CD4-positive, alpha-beta T cell treated with Interleukin-4 for 1 hour (primary cell): ENCODE measurements at places on chromosomes 2 and 18.

DNA sequence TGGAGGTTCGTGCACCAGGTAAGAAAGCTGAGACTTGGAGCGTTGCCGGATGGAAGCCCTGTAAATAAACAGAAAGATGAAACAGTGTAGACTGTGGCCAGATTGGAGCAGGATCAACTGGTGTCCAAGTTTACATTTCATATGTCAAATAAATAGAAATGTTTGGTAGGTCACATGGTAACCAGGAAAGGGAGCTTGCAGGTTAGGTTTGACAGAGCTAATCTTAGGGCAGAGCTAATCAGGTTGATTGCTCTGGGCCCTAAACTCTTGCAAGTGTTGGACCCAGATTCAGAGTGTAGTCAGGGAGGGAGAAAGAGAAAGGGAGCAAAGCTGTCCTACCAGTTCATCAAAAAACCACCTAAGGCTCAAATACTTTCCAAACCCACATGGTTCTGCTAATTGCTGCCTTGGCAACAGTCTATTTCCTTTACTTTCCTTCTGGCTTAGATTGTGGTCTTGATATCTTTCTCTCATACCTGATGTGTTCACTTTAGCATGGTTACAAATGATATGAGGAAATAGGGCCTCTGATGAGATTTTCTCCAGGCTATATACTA lies 63.2 kb downstream of the G6PC2 start:
- peak; percentile 8 for DNase-seq

DNA sequence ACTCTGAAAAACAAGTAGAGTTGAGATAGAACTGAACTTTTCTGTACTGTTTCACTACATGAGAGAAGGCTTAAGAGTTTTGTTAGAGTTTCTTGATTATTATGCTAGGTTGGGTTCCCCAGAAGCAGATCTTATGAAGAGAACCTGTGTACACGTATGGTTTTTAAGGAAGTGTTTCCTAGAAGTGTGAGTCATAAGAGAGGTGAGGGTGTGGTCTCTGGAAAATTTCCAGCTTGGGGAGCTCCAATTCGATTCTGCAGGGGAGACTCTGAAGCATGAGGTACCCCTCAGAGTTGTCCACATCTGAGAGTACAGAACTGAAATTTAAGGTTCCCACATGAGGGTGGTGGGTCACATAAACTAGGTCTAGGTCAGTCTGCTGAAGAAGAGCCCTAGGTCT lies 83.3 kb upstream of the MAP2 start:
- no peak for DNase-seq

DNA sequence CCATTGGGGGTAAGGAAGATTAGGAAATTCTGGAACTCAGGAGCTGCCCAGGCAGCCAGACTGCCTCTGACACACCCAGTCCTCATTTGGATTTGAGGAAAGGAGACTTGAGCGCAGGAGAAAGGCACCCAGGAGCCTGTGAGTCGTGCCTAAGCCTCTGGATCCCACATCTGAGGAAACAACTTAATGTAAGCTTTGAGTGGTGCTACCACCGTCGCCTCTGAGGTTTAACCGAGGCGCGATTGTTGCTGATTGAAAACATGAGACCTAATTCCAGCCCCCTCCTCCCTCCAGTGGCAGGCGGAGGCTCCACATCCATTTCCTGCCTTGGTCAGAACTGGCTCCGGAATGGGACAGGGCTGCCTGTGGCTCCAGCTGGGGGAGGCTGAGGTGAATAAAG lies 176.7 kb upstream of the PKDCC start:
- DNase-seq: no peak

DNA sequence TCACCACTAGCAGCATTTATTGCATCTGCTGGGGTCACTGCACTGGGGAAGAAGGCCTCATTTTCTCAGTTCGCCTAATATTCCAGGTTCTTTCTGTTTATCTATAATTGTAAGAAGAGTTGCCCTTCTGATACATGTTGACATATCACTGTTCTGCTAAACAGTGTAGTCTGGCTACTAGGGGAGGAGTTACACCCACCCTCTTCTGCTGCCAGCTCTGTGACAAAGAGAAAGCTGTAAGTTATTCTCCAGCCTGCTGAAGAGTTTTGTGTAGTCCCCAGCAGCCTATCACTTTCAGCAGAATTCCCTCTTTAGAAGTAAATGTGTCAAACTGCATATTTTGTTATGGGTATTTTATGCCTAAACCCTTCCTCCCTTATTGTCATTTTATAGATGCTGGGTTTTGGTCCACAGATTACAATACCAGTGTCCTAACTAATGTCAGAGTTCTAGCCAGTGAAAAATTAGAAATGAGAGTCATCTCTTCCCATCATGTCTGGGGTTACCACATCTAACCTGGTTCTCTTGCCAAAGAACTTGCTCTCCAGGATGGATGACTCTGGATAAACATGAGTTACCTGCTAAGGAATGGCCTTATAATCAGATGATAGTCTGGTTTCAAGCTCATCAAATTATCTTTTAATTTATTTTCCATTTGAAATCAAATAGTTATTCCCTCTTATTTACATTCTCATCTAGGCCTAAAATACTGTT lies 5.6 kb upstream of the MBOAT2 start:
- DNase-seq: no peak

DNA sequence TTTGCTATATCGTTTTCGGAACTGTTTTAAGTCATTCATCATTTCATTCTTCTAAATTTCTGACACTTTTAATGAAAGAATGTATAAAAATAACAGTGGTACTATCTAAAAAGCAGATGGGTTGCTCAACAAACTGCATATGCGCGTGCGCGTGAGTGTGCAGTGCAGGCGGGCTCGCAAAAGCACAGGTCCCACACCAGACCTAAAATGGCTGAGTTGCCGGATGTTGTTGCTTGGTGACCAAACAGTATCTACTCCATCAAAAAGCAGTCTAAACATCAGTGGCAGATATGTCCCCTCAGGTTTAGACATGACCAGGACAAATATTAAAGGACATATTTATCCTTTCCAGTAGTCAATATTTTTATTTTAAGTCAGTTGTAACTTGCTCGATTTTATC lies 5.1 kb downstream of the NOL4 start:
- no peak for DNase-seq

DNA sequence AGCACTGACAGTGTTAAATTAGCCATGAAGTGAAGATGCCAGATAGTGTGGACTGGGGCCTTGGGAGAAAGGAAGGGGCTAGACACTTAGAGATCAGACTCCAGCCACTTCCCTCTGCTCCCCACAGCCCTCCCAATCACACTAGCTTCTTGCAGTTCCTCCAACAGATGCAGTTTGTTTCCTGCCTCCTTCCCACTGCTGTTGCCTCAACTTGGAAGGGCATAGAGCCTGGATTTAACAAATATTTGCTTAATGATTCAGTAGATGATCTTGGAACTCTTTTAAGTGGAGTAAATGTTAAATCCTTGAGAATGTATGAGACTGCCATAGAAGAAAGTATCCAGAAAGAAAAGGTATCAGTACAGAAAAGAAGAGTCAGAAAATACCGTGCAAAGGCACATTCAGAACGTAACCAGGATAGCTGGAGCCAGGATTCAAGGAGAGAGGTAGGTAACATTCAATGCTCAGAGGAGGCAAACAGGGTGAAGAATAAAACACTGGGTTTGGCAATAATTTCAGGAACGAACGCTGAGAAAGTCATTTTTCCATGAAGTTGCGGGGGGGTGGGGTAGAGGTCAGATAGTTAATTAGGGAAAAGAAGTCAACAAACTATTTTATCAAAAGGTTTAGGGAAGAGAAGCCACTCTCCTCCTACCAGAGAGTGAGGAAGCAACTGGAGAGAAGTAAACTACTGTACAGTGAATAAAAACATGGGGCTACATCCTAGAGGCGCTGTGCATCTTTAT lies 1.3 kb upstream of the BZW1 start:
- DNase-seq: no peak

DNA sequence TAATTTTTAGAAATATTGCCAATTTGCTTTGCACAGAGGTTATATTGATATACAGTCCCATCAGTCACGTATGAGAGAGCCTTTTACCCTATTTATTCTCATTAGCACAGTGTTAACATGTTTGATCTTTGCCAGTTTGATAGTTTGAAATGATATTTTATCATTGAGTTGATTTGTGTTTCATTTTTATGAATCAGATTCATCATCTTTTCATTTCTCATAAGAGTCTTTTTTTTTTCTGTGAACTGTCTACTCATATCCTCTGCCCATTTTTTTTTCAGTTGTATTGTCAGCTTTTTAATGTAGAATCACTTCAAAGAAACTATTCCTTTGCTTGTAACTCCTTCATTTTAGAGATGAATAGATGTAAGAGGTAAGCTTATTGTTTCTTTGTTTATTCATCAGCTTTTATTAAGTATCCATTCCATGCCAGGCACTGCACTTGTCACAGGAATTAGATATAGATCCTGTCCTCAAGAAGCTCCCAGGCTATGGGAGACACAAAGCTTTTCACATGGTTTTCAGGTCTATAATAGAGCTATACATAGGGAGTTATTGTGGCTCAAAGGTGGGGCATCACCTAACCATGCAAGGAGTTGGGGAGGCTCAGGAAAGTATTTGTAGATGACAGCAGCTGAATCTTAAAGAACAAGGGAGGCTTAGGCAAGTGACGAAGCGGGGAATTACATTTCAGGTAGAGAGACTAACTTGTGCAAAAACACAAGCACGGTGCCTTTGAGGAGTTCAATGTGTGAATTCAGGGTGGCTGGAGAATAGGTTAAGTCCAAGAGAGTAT lies 42.1 kb downstream of the CD28 start:
- DNase-seq: no peak

GRCh38 chr2:98505311-98505808 lies 60.7 kb downstream of the INPP4A start:
- DNase-seq: peak; percentile 62

DNA sequence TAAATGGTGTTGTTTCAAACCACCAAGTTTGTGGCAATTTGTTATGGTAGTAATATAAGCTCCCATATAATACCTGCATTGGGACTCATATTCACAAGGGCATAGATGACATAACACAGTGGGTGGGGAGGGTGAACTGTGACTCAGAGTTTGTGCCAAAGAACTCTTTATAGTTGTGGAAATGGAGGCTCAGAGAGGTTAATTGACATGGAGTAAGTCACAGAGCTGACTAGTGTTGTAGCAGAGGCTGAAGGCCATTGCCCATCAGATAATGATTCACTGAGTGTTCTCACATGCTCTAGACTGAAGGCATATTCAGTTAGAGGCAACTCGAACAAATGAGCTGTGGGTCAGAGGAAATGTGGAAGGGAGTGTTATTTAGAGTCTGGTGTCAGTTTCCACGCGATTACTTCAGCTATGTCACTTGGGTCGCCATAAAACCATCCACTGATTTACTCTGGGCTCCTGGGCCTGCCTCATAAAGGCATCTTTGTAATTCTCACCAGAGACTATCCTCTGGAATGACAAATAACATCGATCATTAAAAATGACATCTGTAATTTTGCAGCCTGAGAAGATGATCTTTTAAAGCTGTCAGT lies 264.7 kb downstream of the CCDC85A start:
- no peak for DNase-seq

- DNase-seq: no peak
These were observed 132.1 kb downstream of the COL6A3 start for GRCh38 chr2:237281836-237282306.

DNA sequence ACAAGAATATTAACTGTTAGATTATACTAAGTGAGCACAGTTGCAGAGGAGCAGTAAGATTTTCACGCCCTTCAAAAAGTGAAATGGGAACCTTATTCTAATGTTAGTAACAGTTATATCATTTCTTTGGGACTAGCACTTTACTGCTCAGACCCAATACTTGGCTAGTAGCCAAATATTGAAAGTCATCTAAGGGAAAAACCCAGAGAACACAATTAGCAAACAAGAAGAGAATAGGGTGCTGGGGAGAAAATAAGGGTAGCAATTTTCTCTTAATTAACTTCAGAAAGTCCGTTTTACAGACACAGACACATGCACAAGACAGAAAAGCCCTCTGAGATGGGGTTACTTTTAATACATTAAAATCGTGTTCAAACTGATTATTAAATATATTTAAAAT lies 71.8 kb downstream of the ID2 start:
- no peak for DNase-seq

DNA sequence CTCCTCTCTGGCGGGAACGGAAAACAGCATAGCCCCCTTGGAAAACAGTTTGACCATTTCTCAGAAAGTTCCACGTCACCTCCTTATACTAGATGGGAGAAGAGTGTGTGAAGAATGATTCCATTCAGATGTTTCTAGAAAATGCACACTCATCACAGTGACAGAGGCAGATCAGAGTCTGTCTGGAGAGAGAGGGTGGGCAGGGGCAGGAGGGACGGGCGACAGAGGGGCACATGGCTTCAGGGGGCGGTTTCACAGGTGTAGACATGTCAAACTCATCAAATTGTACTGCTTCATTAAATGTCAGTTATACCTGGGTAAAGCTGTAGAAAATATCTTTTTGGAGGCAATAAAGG lies 88.8 kb upstream of the TAF1B start:
- DNase-seq: no peak

GRCh38 chr18:54647176-54647575 lies 56.1 kb downstream of the DYNAP start:
- no peak for DNase-seq

- no peak for DNase-seq
These were observed 198.6 kb upstream of the CWC22 start for GRCh38 chr2:180205621-180206235.

DNA sequence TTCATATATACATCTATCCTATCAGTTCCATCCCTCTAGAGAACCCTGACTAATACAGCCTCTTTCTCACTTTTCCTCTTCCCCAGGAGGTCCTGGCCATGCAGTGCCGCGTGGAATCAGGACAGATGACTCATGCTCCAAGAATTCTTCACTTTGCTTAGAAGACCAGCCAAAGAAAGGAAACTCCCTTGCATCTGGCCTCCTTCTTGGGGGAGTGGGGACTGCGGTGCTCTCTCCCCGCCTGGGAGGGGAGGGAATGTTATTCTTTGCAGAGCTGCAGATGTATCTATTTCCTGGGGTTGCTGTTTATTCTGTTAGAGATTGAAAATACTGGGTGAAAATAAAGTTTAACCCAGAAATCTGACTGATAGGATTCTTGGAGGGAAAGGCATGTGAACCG lies 111.5 kb upstream of the SH3BP4 start:
- DNase-seq: no peak

DNA sequence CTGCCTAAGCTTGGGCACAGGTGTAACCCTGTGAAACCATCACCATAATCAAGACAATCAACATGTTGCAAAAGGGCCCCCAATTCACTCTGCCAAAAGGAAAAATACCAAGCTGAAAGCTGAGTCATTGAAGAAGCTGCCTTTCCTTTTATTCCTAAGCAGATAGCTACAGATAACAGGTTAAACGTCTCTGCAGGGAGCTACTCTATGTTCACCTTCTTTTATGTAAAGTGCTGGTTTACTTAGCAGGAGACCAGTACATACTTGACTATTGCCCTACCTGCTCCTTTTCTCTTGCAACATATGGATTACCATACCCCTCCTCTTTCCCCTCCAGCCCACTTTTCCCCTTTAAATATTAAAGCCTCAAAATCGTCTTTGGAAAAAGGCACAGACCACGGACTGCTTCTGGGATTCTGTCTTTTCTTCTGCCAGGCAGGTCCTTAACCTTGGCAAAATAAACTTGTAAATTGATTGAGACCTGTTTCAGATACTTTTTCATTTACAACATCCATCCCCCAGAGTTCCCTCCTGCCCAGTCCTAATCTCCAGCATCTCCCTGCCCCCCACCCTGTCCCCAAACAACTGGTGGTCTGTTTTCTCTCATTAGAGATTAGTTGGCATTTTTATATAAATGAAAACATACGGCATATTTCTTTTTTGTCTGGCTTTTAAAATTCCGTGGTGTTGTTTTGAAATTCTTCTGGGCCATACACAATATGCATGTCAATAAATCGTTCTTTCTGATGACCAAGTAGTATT lies 37.8 kb upstream of the LDLRAD4 start:
- no peak for DNase-seq
